Stomach (tissue), 19 donors: ENCODE measurements at places on chromosomes 11 and 22. TPM values are rescaled to one million over a fixed set of nuclear protein-coding genes. Genes with fewer than 3 reads are reported as not detected.

GRCh38 chr22:43273902-43274484 is 69.2 kb downstream of the SCUBE1 start:
- no peaks in the 10 kb centered on the region for H3K4me1 ChIP-seq
- no peaks in the 10 kb centered on the region for H3K36me3 ChIP-seq
- peaks cover 8% of the 10 kb centered on the region for H3K27me3 ChIP-seq
- no peak overlapping the region for H3K27ac ChIP-seq
- DNase-seq = peak; percentile 47

- H3K27ac ChIP-seq = no peak overlapping the region
- H3K27me3 ChIP-seq = no peaks in the 10 kb centered on the region
Measured at GRCh38 chr11:109865548-109866186, 227.5 kb upstream of the ZC3H12C start.

- H3K27ac ChIP-seq = peak overlapping the region; percentile 79
- DNase-seq = peak; percentile 70
- H3K36me3 ChIP-seq = no peaks in the 10 kb centered on the region
- no peak overlapping the region for H3K4me3 ChIP-seq
Measured at GRCh38 chr22:30210235-30210909, 36.2 kb downstream of the LIF start.

DNA sequence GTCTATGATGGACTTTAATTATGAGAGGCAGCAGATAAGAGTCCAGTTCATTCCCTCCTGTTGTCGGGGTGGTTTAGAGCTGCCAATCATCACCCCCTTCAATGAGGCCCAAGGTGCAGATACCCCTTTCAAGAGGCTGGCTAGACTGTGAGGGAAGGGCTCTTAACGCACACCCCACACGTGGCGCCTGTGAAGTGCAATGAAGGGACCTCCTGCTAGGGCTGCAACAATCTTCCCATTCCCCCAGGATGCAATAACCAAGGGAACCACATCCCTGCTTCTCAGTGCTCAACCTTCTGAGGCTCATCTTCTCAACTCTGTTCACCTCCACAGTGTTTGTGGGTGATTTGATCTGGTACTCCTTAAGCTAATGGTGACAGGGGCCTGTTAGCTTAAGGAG is 19.0 kb downstream of the TENM4 start:
- H3K4me1 ChIP-seq = no peaks in the 10 kb centered on the region
- H3K27ac ChIP-seq = no peak overlapping the region
- DNase-seq = no peak

DNA sequence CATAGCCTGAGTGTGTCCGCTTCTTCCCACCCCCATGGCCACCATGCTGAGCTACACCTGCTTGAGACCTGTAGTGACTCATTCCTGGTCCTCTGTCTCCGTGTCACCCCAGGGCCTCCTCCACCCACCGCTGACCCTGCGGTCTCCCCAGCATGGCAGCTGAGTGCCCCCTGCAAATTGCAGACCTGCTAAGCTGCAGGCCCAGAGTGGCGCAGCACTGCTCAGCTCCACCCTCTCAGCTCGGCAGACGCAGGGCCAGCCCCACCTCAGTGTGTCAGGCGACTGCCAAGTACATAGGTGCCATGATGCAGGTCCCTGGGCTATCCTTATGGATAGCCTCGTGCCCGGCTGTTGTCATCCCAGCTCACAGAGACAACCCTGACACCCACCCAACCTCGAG is 13.1 kb downstream of the MS4A15 start:
- no peak for DNase-seq
- H3K36me3 ChIP-seq = no peaks in the 10 kb centered on the region
- no peak overlapping the region for H3K4me3 ChIP-seq
- H3K27ac ChIP-seq = no peak overlapping the region
- H3K4me1 ChIP-seq = peaks cover 2% of the 10 kb centered on the region
- peaks cover 35% of the 10 kb centered on the region for H3K27me3 ChIP-seq

GRCh38 chr11:29317694-29318093 is 699.1 kb downstream of the KCNA4 start:
- DNase-seq = no peak
- H3K4me1 ChIP-seq = no peaks in the 10 kb centered on the region
- no peak overlapping the region for H3K4me3 ChIP-seq
- H3K27me3 ChIP-seq = no peaks in the 10 kb centered on the region
- H3K27ac ChIP-seq = no peak overlapping the region

The RIC3 gene
- total RNA-seq = 29.5 TPM

The MCM5 gene
- total RNA-seq = 74.5 TPM

DNA sequence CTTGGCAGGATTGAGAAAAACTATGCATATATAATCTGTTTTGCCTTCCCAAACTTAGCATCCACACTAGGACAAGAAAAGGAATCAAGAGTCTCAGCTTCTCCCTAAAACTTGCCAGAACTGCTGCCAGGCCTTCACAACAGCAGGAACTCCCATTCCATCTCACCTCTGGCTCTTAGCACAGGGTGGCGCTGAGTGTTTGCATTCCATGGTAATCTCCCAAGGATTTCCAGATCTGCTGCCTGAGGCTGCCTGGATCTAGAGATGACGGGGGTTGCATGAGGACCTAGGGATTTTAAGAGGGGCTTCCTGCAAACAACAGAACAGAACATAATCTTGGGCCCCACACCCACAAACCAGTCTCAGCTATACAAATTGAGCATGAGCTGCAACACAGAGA is 87.1 kb upstream of the OPCML start:
- H3K27me3 ChIP-seq = no peaks in the 10 kb centered on the region
- no peak for DNase-seq
- H3K4me3 ChIP-seq = no peak overlapping the region
- H3K4me1 ChIP-seq = no peaks in the 10 kb centered on the region
- H3K36me3 ChIP-seq = no peaks in the 10 kb centered on the region

GRCh38 chr22:22903355-22903777 is 15.8 kb downstream of the IGLL5 start:
- DNase-seq = no peak
- H3K27ac ChIP-seq = no peak overlapping the region
- no peaks in the 10 kb centered on the region for H3K36me3 ChIP-seq
- H3K4me3 ChIP-seq = no peak overlapping the region
- H3K27me3 ChIP-seq = peaks cover 18% of the 10 kb centered on the region
- no peaks in the 10 kb centered on the region for H3K4me1 ChIP-seq

DNA sequence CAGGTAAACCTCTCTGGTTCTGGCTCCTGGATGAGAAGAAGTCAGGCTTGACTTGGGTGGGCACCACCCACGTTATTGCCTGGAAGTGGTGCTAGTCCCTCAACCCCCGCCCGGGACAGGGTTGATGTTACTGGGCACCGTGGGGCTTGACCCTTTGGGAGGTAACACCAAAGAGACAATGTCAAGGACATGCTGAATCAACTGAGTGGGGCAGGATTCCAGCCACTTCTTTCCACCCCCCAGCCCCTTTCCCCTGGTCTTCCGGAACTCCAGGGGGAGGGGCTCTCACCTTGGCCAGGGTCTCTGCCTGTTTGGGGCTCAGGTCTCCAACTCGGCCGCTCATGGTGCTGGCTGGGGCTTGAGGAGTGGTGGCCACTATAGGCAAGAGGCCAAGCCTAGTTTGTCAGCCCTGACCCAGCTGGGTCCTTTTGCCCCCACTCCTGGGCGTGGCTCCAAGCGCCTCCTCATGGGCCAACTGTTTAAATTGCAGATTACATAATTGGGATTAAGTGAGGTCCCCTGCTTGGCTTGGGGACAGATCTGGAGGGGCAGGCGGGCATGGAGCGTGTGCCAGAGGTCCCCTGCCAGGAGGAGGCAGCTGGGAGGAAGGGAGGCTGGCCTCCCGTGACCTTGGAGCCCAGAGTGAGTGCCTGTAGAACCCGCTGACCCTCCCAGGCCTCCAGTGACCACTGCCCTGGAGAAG is at the start of gene SEC14L3:
Gene SEC14L3, minus strand, starts transcription at position 402 of the 703 bp plus-strand sequence. Its CDS starts 59 bp downstream, at position 343.
- no peak within 1 kb of the TSS for H3K4me3 ChIP-seq
- no peaks in the 10 kb centered on the region for H3K36me3 ChIP-seq
- DNase-seq = no peak
- no peaks in the 10 kb centered on the region for H3K4me1 ChIP-seq

GRCh38 chr22:50299785-50300619 is 7.4 kb downstream of the PLXNB2 start:
- peak overlapping the region; percentile 95 for H3K27ac ChIP-seq
- H3K4me3 ChIP-seq = peak overlapping the region; percentile 49
- no peaks in the 10 kb centered on the region for H3K36me3 ChIP-seq
- no peaks in the 10 kb centered on the region for H3K27me3 ChIP-seq
- peaks cover 100% of the 10 kb centered on the region for H3K4me1 ChIP-seq

The PANX3 gene
- not detected for total RNA-seq

The C11orf97 gene
- total RNA-seq = not detected

- no peaks in the 10 kb centered on the region for H3K27me3 ChIP-seq
- H3K36me3 ChIP-seq = no peaks in the 10 kb centered on the region
- no peak overlapping the region for H3K4me3 ChIP-seq
- H3K4me1 ChIP-seq = peaks cover 9% of the 10 kb centered on the region
- peak overlapping the region; percentile 56 for H3K27ac ChIP-seq
- no peak for DNase-seq
Measured at GRCh38 chr11:12044799-12045198, 36.4 kb upstream of the DKK3 start.

- H3K27ac ChIP-seq = peak overlapping the region; percentile 56
- DNase-seq = no peak
- H3K27me3 ChIP-seq = no peaks in the 10 kb centered on the region
- H3K4me1 ChIP-seq = peaks cover 77% of the 10 kb centered on the region
- no peak overlapping the region for H3K4me3 ChIP-seq
- peaks cover 23% of the 10 kb centered on the region for H3K36me3 ChIP-seq
Measured at GRCh38 chr11:72773291-72773690, 20.6 kb downstream of the STARD10 start.

GRCh38 chr11:84236436-84236835 is 950.3 kb upstream of the CCDC90B start:
- H3K4me3 ChIP-seq = no peak overlapping the region
- H3K27me3 ChIP-seq = no peaks in the 10 kb centered on the region
- H3K27ac ChIP-seq = no peak overlapping the region
- no peak for DNase-seq
- no peaks in the 10 kb centered on the region for H3K36me3 ChIP-seq

The OR5M10 gene
- total RNA-seq = not detected

The DGCR8 gene
- 36.2 TPM for total RNA-seq

DNA sequence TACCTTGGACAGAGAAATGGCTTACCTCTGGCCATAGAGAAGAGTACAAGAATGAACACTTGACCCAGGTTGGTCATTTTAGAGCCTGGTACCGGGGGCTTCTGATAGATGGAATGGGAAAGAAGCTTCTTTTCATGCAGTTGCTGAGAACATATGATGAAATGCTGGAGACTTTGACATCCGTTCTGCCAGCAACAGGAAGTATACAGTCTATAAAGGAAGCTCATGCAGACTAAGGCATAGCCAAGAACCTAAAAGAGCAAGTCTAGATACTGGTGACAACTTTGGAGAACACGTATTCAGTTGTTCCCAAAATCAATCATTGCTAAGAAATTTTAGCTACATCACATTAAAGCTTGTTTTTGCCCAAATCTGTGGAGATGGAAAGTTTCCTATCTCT is 894.6 kb downstream of the METTL15 start:
- no peaks in the 10 kb centered on the region for H3K36me3 ChIP-seq
- no peak overlapping the region for H3K4me3 ChIP-seq
- H3K27ac ChIP-seq = no peak overlapping the region
- no peaks in the 10 kb centered on the region for H3K4me1 ChIP-seq
- no peaks in the 10 kb centered on the region for H3K27me3 ChIP-seq

DNA sequence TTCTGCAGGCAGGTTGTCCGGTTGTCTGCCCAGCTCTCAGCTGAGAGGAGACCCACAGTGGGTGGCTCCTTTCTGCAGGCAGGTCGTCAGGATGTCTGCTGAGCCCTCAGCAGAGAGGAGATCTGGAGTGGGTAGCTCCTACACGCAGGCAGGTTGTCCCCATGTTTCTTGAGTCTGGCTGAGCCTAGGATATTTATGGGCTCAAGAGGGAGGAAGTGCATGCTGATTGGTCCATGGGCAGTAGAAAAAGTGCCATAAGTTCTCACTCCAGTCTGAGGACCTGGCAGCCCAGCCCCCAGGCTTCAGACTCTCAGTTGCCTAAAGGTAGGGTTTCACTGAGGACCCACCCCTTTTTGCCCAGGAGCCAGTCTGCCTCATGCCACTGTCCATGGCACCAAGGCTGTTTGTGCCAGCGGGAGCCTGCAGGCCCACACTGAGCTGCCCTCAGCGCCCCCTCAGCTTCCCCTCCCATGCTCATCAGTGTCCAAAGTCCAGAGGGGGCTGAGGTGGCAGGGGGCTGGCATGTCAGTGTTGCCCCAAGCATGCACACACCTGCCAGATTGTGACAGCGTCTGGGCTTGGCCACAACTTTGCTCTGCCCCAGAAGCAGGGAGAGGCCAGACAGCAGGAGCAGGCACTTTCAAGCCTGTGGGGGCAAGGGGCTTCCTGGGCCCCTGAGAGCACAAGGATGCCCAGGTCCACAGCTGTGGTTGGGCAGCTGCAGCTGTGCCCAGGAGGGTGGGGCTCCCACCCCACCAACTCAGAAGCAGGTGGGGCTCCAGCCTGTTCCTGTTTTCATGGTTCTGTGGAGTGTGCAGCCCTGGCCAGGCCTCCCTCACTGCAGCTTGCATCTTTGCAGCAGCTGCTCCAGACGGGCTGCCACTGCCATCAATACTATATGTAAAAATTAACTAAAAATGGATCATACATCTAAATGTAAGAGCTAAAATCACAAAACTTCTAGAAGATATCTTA is 3.8 kb upstream of the RNF141 start:
- peaks cover 2% of the 10 kb centered on the region for H3K4me1 ChIP-seq
- H3K4me3 ChIP-seq = no peak overlapping the region
- H3K27ac ChIP-seq = no peak overlapping the region
- no peak for DNase-seq

DNA sequence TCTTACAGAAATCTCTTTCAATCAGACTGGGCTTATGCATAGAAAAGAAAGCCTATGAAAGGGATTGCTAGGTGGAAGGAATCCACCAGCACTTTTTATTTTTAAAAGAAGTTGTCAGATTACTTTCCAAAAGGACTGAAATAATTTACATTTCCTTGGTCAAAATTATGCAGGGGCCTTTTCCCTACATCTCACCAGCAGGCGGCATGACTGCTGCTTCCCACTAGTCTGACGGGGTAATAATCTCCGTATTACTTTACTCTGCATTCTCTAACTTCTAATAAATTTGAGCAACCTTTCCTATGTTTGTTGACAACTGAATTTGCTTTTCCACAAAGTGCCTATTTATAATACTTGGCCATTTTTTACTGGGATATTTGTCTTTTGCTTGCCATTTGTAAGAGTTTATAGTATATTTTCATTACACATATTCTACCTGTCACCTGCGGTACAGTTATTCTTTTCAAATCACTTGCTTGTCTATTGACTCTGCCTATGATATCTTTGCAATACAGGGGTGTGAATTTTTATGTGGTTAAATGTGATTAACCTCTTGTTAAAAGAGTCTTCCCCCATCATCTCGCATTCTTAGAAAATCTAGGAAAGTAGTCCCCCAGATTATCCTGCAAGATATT is 51.9 kb upstream of the USP47 start:
- no peak overlapping the region for H3K4me3 ChIP-seq
- no peaks in the 10 kb centered on the region for H3K27me3 ChIP-seq
- no peaks in the 10 kb centered on the region for H3K4me1 ChIP-seq
- H3K27ac ChIP-seq = no peak overlapping the region
- DNase-seq = no peak
